Heart left ventricle (tissue), 16 donors: ENCODE measurements at places on chromosomes 6 and 20.

GRCh38 chr20:18919996-18920395 lies 106.4 kb downstream of the SCP2D1 start:
- no peaks in the 10 kb centered on the region for H3K4me1 ChIP-seq
- DNase-seq: no peak
- H3K27ac ChIP-seq: no peak overlapping the region
- H3K4me3 ChIP-seq: no peak overlapping the region
- no peaks in the 10 kb centered on the region for H3K27me3 ChIP-seq
- H3K36me3 ChIP-seq: no peaks in the 10 kb centered on the region

DNA sequence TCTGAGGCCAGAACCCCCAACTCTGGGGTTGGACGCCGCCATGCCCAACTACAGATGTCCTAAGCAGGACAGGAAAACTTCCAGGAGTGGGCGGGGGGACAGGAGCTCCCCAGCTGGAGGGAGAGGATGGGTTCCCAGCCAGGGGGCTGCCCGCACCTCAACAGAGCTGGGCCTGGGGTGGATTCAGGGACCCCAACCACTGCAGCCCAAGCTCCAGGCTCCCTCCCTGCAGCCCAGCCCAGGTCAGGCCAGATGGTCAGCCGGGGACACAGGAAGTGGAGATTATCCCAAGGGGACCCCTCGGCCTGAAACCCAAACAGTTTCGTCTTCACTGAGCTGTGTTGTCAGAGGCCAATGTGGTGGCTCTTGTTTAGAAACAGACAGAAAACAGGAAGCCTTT lies 9.4 kb downstream of the LAMA5 start:
- DNase-seq: no peak
- peaks cover 71% of the 10 kb centered on the region for H3K4me1 ChIP-seq
- H3K27me3 ChIP-seq: no peaks in the 10 kb centered on the region
- peak overlapping the region; percentile 97 for H3K27ac ChIP-seq
- H3K4me3 ChIP-seq: peak overlapping the region; percentile 41
- no peaks in the 10 kb centered on the region for H3K36me3 ChIP-seq

DNA sequence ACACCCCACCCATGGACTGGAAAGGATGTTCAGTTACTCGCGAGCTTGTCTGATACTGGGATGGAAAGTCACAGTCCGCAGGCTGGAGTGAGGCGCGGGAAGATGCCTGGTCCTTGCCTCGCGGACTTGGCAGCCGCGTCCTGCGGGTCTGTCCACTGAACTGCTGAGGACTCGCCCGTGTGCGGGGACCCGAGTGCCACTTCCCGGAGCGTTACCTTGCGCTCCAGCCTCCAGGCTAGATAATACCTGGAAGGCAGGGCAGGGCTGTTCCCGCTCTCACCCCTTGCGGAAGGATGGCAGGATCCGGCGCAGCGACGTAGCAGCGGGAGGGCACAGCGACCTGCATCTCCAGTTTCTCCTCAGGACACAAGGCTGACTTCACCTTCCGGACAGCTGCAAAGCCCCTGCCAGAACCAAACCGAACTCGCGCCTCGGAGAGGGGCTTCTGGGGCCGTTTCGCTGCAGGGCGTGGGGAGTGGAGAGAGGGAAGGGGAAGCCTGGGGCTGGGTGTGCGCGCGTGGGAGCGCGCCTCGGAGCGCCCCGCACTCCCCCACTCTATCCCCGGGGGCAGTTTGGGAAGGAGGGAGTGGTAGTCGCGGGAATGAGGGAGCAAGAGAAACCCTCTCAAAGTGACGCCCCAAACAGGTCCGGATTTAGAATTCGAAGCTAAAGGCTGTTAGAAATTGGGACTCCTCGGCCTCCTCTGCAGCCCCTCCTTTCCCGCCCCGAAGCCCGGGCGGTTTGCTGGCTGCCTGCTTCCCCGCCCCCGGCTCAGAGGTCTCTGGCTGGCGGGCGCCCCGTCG lies at the start of gene KCNQ5:
KCNQ5 (plus strand) TSS at position 774 of the 803 bp plus-strand sequence.
- H3K27me3 ChIP-seq: peaks cover 33% of the 10 kb centered on the region
- peak within 1 kb of the TSS; percentile 55 for H3K4me3 ChIP-seq
- peak; percentile 21 for DNase-seq
- no peak within 1 kb of the TSS for H3K27ac ChIP-seq
- H3K36me3 ChIP-seq: no peaks in the 10 kb centered on the region

DNA sequence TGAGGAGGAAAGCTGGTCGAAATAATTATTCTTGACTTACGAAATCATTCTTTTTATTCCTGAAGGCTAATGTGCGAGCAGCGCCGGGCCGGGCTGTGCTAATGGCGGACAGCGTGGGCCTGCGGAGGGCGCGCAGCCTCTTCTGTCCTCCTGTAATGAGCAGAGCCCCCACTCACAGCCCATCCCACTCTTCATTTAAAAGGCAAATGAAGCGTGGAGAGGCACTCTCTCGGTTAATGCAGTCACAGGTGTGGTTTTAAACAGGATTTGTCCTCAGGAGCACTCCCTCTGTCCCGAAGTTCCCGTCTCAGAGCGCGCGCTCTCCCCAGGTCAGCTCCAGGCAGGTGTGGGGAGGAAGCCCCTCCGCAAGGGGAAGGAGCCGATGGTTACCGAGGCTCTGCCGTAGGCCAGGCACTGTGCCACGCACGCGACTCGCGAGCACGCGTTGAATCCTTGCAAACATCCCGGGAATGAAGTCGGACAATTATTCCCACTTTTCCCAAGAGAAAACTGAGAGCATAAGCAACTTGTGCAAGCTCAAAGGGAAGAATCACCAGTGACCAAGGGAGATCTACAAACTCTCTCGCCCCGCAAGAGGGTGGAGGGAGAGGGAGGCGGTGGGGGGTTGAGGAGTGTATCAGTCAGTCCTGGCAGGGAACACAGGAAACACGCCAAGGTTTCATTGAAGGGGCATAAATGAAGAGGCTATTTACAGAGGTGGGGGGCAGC lies 35.5 kb upstream of the ZFAND3 start:
- peak overlapping the region; percentile 51 for H3K27ac ChIP-seq
- no peaks in the 10 kb centered on the region for H3K27me3 ChIP-seq

DNA sequence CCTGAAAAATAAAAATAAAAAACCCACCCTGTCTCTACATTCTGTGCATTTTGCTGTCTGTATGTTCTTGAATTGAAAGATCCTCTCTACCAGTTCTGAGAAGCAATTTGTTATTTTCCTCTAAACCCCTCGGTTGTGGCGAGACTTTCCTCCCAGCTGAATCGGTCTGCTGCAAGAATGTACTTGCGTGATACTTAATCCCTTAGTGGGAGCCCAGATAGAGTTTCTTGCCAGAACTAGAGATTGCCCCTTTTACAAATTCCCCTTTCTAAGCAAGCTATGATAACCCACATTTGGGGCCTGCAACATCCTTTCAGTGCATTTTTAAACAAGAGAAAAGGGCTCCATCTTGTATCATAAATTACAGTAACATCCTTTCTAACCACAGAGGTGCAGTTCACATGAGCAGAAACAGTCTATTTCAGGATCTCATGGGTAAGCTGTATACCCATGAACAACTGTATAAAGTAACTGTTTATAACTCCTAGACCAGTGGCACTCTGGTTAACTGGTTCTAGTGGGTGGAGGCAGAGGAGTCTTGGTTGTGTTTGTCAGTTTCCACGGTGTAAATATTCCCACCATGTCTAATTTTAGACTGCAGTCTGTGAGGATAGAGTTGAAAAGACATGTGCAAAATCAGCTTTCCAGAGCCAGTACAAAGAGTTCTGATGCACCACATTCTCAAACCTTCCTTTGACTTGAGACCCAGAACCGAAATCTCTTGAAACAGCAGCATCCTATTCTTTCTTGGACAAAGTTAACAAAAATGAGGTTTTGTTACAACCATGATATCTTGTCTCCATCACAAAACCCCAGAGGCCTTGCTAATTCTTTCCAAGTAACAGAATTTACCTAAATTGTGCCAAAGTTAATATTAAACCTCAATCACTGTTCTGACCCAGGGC lies 113.1 kb upstream of the ZNF217 start:
- H3K4me1 ChIP-seq: no peaks in the 10 kb centered on the region
- H3K4me3 ChIP-seq: no peak overlapping the region
- no peaks in the 10 kb centered on the region for H3K27me3 ChIP-seq

DNA sequence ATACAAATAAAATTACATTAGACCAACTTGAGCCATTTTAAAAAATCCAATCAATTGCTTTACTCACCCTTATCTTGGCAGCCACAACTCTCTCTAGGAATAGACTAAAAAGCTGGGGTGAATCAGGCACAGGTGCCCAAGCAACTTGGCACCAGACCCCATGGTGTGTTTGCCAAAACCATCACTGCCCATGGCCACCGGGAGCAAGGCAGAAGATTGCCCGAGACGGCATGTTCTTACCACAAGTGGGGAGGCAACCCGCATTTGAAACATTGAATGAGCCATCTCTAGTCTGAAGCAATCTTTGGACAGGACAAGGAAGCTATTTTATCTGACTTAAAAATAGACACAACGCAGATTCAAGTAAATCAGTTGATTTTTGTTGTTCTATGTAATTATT lies 69.0 kb downstream of the SMLR1 start:
- no peak overlapping the region for H3K4me3 ChIP-seq
- no peaks in the 10 kb centered on the region for H3K27me3 ChIP-seq
- no peaks in the 10 kb centered on the region for H3K4me1 ChIP-seq
- no peak overlapping the region for H3K27ac ChIP-seq
- peaks cover 94% of the 10 kb centered on the region for H3K36me3 ChIP-seq
- no peak for DNase-seq

- DNase-seq: peak; percentile 61
- peaks cover 30% of the 10 kb centered on the region for H3K36me3 ChIP-seq
- peaks cover 11% of the 10 kb centered on the region for H3K4me1 ChIP-seq
- H3K27me3 ChIP-seq: no peaks in the 10 kb centered on the region
Observed at GRCh38 chr6:39892490-39893129, 41.7 kb downstream of the MOCS1 start.

DNA sequence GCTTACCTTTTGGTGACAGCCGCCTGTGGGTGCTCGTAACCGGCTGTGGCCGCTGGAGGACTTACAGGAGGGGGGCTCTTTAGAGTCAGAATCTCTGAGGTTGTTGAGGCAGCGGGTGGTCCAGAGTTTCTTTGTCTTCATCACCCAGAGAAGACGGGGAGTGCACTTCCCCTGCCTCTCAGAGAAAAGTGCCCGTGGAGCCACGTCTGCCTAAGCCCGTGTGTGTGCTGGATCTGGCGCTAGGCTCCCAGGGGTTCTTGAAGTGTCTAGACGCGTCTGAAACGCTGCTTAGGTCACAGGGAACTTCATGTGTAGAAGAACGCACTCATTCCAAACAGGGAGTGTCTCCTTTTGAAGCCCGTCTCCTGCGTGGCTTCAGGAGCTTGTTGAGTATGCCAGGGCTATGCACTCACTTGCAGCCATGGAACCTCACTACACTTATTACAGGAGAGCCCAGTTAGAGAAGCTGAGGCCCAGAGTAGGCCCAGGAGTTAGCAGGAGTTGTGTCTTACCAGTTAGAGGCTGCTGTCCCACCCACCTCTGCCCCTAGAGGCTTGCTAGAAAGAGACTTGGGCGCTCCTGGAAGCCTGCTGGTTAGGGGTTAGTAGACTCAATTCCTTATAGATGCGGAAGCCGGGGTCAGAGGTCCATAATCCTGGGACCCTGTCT lies 1.3 kb downstream of the LSM14B start:
- peaks cover 52% of the 10 kb centered on the region for H3K4me1 ChIP-seq
- no peaks in the 10 kb centered on the region for H3K27me3 ChIP-seq
- peak overlapping the region; percentile 96 for H3K4me3 ChIP-seq
- no peaks in the 10 kb centered on the region for H3K36me3 ChIP-seq
- no peak for DNase-seq

- no peaks in the 10 kb centered on the region for H3K27me3 ChIP-seq
- peaks cover 19% of the 10 kb centered on the region for H3K4me1 ChIP-seq
Observed at GRCh38 chr6:139762587-139763031, 388.2 kb upstream of the CITED2 start.

DNA sequence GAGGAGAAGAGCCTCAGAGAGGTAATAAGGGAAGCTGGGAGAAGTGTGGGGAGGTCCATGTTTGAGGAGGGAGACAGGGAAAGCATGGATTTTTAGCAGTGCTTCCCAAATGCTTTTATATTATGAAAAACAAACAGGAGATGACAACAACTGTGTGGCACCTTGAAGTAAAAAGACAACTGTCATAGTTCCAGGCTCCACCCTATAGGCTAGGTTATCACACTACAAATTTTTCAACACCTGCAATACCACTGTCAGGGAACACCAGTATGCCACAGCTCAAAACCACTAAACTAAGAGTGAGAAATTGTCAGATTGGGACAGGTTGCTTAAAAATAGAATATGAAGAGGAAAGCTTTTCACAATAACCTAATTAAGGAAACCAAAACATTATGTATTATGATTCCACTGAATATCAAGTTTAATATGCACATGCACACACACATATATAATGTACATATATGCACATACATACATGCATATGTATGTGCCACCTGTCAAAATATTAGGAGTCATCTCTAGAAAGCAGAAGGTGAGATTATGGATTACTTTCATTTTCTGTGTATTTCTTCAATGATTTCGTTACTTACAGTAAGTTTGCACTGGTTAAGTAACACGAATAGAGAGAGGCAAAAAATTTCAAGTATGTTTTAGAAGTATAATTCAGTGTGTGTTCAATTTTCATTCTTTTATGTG lies 261.2 kb downstream of the PTPRK start:
- no peaks in the 10 kb centered on the region for H3K36me3 ChIP-seq
- peak overlapping the region; percentile 36 for H3K4me3 ChIP-seq
- no peak overlapping the region for H3K27ac ChIP-seq
- H3K4me1 ChIP-seq: no peaks in the 10 kb centered on the region
- DNase-seq: no peak
- no peaks in the 10 kb centered on the region for H3K27me3 ChIP-seq

- no peaks in the 10 kb centered on the region for H3K4me1 ChIP-seq
- H3K27ac ChIP-seq: no peak overlapping the region
- no peak for DNase-seq
- H3K36me3 ChIP-seq: peaks cover 100% of the 10 kb centered on the region
- no peaks in the 10 kb centered on the region for H3K27me3 ChIP-seq
Observed at GRCh38 chr20:38548356-38549083, 32.5 kb upstream of the ADIG start.

- H3K36me3 ChIP-seq: no peaks in the 10 kb centered on the region
- H3K4me1 ChIP-seq: no peaks in the 10 kb centered on the region
- DNase-seq: no peak
- H3K4me3 ChIP-seq: no peak overlapping the region
- H3K27me3 ChIP-seq: no peaks in the 10 kb centered on the region
- H3K27ac ChIP-seq: no peak overlapping the region
Observed at GRCh38 chr6:156593127-156593526, 184.1 kb upstream of the ARID1B start.

- no peak overlapping the region for H3K27ac ChIP-seq
- H3K27me3 ChIP-seq: no peaks in the 10 kb centered on the region
- no peak overlapping the region for H3K4me3 ChIP-seq
- DNase-seq: no peak
Observed at GRCh38 chr6:157798851-157799250, 24.2 kb upstream of the SNX9 start.
